BE2C (cell line): ENCODE measurements at places on chromosomes 5 and 9.

DNA sequence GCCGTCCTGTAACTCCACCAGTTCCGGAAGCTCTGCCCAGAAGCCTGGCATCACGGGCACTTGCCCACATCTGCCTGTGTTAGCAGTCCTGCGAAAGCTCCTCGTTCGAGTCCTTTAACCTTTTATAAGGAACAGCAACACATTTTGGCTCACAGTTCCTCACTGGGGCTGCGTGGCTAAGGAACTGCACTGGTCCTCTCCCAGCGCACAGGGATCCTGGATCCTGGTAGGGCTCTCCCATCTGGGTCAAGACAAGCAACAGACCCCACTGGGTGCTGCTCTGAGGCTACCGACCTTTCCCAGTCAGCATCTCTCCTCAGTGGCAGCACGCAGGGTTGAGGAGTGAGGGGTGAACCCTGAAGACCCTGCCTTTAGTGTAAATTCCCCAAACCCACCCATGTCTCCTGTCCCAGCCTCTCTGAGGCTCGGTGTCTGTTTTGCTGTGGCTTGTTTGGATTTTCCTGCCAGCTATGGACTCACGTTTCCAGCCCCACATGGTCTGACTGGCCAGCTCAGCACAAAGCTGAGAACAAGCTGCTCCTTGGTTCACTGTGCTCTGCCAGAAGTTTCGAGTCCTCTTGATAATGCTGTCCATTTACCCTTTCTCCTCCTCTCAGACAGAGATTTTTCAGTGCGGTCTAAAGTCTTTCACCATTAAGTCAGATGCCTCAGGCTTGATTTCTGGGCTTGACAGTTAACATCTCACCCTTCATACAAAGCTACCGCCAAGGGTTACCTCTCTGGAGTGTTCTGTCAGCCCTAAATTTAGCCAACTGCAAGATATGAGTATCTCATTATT lies 80.0 kb downstream of the AK8 start:
- DNase-seq, result no peak

DNA sequence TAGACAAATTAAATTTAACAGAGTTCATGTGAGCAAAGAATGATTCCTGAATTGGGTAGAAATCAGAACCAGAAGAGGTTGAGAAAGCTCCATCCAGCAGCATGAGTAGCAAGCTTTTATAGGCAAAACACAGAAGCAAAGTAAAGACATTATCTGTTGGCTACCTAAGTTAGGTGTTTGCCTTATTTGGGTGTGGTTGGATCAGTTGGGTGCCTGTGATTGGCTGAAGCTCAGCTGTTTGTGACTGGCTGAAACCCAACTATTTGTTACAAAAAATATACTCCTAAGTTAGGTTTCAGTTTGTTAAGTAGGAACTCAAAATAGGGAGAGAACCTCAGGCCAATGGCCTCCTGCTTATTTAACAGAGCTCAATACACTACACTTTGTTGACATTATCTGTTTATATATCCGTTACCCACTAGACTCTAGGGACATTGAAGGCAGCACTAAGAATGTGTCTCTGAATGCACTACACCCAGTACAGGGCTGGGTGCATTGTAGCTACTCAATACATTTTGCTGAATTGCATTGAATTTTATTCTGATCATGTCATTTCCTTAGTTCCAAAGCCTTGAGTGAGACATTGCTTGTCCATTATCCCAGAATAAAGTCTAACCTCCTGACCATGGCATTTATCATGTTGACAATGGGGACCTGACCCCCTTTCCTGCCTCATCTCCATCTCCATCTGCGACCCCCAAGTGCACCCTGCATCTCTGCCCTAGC lies 98.7 kb downstream of the CCDC192 start:
- DNase-seq, result no peak

DNA sequence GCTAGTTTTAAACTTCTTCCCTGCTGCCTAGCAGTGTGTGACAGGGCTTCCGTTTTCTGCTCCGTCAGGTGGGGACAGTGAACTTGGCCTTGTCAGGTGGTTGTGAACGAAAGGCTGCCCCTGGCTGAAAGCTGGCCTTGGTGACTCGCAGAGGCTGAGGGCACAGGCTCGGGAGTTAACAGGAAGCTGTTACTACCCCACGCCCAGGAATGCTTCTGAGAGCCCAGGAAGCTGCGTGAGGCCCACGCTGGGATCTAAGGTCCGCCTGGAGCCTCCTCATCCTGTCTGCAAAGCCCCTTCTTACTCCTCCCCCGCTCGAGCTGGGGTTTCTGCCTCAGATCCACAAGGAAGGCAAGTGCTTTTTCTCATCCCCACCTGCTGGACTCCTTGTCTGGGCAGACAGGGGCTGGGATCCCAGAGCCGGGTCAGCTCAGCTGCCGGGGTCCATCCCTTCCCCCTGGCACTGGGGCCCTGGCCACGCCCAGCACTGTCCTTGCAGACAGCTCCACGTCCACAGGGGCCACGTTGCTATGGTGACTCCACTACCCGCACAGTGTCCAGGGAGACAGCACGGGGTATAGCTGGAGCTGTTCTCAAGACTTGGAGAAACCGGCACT lies 124.7 kb upstream of the TBC1D2 start:
- DNase-seq, result peak; percentile 40

GRCh38 chr5:179345433-179346321 lies at the start of gene ADAMTS2:
TSS of gene ADAMTS2 (minus strand) at chr5:179345461. CDS start at chr5:179345328, 133 bp downstream.
- DNase-seq, result peak; percentile 54

- no peak for DNase-seq
These were observed 278.5 kb downstream of the CCDC171 start for GRCh38 chr9:15831384-15831783.

DNA sequence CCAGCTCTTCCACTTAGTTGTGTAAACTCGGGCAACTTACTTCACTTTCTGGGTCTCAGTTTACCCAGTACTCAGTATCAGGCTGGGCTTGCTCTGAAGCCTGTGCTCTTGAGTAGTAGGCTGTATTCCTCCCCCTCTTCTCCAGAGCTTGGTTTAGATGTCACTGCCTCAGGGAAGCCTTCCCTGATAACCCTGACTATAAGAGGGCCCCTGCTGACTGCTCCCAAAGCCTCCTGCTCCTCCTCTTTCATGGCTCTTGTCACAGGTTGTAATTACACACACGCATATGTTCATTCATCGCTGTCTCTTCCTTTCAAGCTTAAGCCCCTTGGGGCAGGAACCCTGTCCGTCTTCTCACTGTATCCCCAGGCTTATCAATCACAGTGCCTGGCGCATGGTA lies 140.2 kb downstream of the RGS3 start:
- DNase-seq, result no peak

GRCh38 chr9:123609844-123610243 lies 253.8 kb downstream of the CRB2 start:
- DNase-seq, result peak; percentile 72

DNA sequence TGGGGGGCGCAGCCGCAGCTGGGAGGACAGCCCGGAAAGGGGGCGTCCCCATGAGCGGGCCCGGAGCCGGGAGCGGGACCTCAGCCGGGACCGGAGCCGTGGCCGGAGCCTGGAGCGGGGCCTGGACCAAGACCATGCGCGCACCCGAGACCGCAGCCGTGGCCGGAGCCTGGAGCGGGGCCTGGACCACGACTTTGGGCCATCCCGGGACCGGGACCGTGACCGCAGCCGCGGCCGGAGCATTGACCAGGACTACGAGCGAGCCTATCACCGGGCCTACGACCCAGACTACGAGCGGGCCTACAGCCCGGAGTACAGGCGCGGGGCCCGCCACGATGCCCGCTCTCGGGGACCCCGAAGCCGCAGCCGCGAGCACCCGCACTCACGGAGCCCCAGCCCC lies 47.0 kb downstream of the TJP2 start:
- DNase-seq, result peak; percentile 10

- no peak for DNase-seq
These were observed 75.5 kb downstream of the SEMA4D start for GRCh38 chr9:89422151-89422975.

DNA sequence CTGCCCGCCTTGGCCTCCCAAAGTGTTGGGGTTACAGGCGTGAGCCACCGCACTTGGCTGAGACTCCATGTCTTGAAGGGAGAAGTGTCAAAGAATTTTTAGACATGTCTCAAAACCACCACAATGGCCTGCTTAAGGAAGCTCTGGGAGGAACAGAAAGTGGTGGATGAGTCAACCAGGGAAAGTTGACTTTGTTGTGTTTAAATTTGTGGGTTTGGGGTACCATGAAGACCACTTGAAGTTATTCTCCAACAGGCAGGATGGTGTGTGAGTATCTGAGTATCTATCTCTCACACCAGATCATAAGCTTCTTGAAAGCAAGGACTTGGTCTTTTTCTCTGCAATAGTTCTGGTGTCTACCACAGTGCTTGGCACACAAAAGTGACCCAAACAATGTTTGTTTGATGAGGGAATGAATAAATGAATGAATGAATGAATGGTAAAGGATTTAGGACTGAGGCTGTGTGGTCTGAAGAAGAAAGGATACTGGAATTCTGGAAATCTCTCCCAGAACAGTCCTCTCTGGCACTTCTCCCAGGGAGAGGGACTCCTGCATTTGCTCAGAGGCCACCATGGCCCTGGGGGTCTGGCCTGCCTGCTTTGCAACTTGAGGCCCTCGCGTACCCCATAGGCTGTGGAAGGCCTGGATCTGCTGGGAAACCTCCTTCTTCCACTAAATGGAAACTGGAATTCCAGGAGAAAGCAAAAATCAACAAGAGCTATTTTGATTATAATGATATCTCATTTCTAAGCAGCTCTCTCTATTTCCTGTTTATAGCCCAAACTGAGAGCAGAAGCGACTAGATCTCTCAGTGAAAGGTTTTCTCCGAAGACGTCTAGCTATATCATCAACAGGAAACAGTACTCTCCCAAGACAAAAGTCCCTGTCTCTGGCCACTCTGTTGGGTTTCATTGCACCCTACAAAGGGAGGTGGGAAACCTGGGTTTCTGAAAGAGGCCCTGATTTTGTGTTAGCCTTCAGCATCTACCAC lies 187.9 kb downstream of the PALM2AKAP2 start:
- DNase-seq, result no peak

DNA sequence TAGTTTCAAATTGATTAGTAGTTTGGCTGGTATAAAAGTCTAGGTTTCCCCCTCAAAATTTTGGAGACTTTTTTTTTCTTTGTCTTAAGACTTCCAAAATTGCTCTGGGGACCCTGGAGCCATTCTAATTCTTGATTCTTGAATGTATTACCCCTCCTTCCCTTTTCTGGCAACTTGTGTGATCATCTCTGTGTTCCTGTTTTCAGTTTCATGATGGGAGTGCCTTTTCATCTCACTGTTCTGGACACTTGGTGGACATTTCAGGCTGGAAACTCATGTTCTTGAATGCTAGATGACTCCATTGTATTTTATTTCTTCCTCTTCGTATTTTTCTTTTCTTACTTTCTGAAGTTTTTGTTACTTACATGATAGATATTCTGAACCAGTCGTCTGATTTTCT lies 57.3 kb upstream of the LRRC70 start:
- DNase-seq, result no peak

DNA sequence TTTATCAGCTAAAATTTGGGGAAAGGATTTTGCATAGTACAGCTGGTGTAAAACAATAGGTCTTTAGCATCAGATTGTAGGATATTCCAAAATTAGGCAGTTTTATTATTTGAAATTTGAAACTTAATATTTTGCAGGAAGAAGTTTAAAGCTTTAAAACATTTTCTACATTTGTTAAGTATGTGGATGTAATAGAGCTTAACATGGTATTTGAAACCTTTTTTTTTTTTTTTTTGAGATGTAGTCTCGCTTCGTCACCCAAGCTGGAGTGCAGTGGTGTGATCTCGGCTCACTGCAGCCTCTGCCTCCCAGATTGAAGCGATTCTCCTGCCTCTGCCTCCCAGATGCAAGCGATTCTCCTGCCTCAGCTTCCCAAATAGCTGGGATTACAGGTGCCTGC lies 2.9 kb downstream of the DENND4C start:
- no peak for DNase-seq

DNA sequence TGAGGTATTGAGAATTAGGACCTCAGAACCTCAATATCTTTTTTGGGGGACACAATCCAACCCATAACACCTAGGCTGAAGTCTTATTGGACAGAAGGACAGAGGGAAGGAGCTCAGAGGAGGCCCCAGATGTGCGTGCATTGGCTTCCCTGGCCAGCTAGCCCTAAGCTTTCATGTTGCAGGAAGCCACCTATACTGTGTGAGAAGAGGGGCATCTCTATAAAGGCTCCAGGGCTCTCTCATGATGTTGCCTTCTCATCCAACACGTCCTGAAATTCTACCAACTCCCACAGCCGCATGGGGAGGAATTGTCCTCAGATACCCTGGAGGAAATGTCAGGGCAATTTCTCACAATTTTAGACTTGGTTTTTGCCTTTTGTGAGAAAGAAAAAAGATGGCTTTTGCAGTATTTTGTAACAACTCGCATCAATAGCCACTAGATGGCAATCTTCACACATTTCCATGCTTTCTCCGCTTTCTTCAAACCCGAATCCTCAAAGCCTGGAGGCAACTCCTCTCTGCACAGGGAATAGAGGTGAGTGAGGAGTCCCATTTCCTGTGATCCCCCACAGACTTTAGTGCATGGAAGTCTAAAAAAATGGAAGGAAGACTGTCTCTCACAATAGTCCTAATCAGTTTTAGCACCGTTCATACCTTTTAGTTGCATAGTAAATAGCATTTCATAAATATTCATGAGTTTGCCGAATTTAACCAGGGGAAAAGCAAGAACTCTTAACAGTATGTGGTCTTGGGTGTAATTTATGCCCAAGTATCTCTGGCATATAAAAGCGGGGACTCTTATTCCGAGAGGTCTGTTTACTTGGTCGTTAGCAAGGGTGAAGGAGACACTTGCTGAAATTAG lies 7.4 kb upstream of the PPP3R2 start:
- DNase-seq, result no peak

DNA sequence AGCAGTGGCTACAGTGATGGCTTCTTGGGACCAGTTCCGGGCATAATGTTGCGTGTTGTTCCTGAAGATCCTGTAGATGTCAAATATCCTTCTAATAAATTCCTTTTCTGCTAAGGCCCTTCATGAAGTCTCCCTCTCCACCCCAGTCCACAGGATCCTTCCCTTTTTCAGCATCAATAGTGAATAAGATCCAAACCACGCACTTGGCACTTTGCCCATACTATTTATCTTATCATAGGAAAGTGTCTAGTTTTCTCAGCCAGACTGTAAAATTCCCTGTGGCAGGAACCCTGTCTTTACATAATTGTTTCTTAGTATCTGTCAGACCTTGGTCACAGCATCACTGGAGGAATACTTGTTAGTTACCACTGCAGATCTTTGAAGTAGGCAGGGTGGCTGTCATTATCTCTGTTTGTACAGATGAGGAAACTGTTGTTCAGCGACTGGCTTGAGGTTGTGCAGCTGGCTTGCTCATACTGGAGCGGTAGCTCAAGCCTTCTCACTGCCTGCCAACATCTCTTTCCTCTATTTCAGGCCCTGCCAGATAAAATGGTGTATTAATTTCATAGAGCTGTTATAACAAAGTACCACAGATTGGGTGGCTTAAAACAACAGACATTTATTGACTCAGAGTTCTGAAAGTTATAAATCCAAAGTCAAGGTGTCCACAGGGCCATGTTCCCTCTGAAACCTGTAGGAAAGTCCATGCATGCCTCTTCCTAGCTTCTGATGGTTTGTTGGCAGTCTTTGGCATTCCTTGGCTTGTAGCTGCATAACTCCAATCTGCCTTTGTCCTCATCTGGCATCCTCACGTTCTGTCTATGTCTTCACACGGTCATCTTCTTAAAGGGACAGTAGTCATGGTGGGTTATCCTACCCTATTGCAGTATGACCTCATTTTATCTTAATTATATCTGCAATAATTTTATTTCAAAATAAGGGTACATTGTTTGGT lies 33.5 kb upstream of the APC start:
- no peak for DNase-seq

- DNase-seq, result no peak
These were observed 71.5 kb upstream of the PALM2AKAP2 start for GRCh38 chr9:109708451-109708945.

GRCh38 chr5:103424453-103425205 lies 138.0 kb downstream of the NUDT12 start:
- no peak for DNase-seq

GRCh38 chr9:91760906-91761305 lies 189.1 kb downstream of the ROR2 start:
- no peak for DNase-seq
